ENCODE measurements at places on chromosomes 16 and 17. TPM values are rescaled to one million over a fixed set of nuclear protein-coding genes. Genes with fewer than 3 reads are reported as not detected.

GRCh38 chr16:89502081-89502843 lies 5.9 kb upstream of the SPG7 start:
- H3K36me3 ChIP-seq, result no peaks in the 10 kb centered on the region
- DNase-seq, result no peak
- H3K27ac ChIP-seq, result no peak overlapping the region
- H3K4me1 ChIP-seq, result peaks cover 23% of the 10 kb centered on the region
- no peaks in the 10 kb centered on the region for H3K27me3 ChIP-seq

DNA sequence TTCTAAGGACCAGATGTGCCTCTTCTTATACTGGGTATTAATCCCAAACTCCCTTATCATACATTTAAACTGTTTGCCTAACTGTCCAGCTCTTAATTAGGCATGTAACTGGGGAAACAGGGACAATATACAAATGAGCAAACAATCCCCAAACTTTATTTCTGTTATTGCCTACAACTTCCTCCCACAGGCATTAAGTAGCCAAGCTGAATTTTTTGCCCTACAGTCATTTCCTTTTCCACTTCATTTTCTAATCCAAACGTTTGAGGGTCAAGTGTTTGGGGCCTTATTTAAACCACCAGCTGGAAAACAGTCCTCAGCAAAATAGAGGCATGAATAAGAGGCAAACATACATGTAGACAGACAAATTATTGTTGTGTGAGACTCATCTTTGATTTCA lies 77.4 kb upstream of the CCL2 start:
- peak overlapping the region; percentile 38 for H3K27ac ChIP-seq
- no peaks in the 10 kb centered on the region for H3K36me3 ChIP-seq
- no peak for DNase-seq

DNA sequence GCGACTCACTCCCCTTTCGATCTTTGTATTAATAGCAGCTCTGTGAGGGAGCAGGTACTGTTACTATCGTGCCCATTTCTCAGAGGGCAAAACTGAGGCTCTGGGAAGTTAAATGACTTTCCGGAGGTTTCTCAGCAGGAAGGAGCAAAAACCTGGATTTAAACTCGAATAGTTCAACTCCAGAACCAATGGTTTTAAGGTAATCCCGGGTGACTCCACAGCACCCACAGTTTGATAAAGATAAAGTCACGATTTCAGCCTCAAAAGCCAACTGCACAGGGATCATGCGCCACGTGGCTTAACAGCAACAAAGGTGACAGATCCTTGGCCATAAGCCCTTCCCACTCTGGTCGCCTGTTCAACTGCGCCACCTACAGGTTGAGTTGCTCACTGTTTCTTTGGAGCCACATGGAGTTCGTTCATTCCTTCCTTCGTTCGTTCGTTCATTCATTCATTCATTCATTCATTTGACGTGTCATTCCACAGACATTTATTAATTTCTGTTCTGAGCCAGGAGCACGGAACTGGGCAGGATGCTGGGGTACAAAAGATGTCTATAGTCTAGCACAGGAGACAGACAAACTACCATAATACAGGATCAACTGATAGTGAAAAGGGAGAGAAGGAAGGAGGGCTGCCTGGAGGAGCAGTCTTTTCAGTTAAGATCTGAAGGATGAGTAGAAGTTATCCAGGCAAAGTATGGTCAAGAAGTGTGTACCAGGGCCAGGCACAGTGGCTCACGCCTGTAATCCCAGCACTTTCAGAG lies 134.8 kb downstream of the HS3ST2 start:
- H3K4me1 ChIP-seq, result peaks cover 8% of the 10 kb centered on the region
- H3K36me3 ChIP-seq, result no peaks in the 10 kb centered on the region
- no peak overlapping the region for H3K27ac ChIP-seq

- DNase-seq, result no peak
- H3K27ac ChIP-seq, result no peak overlapping the region
- no peaks in the 10 kb centered on the region for H3K27me3 ChIP-seq
- peaks cover 25% of the 10 kb centered on the region for H3K36me3 ChIP-seq
Measured at GRCh38 chr17:58341861-58342475, 10.0 kb downstream of the SUPT4H1 start.

DNA sequence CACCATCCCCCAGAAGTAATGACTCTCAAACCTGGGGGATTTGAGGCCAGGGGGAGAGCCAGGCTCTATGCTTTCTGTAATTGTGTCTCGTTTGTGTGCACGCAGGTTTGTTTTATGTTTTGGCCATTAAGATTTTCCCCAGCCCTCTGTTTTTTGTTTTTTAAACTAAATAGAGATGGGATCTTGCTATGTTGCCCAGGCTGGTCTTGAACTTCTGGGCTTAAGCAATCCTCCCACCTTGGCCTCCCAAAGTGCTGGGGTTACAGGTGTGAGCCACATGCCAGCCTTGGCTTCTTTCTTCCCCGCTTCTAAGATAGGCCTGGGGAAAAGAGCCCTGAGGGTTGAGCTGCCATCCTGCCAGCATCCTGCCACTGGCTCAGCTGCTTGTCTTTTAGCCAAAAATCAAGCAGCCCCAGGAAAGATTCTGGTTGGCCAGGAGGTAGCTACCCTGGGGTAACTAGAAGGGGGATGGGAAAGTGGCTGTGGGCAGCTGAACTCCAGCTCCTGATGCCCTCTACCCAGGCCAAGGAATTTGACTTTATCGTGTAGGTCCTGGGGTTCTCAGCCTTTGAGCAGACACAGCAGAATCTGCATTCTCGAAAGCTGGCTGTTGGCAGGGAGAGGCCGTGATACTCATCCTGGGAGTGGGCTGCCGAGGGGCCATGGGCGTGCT lies 18.4 kb downstream of the KDM8 start:
- H3K27me3 ChIP-seq, result no peaks in the 10 kb centered on the region
- H3K36me3 ChIP-seq, result no peaks in the 10 kb centered on the region
- peak overlapping the region; percentile 71 for H3K27ac ChIP-seq
- H3K4me3 ChIP-seq, result no peak overlapping the region
- no peaks in the 10 kb centered on the region for H3K4me1 ChIP-seq

GRCh38 chr17:61575352-61575975 lies 15.6 kb downstream of the NACA2 start:
- DNase-seq, result no peak
- no peaks in the 10 kb centered on the region for H3K36me3 ChIP-seq
- H3K27me3 ChIP-seq, result no peaks in the 10 kb centered on the region
- H3K27ac ChIP-seq, result no peak overlapping the region
- H3K4me3 ChIP-seq, result no peak overlapping the region

GRCh38 chr16:23690771-23691482 lies 12.2 kb downstream of the PLK1 start:
- no peak overlapping the region for H3K27ac ChIP-seq
- no peaks in the 10 kb centered on the region for H3K36me3 ChIP-seq
- no peaks in the 10 kb centered on the region for H3K27me3 ChIP-seq
- no peaks in the 10 kb centered on the region for H3K4me1 ChIP-seq
- no peak for DNase-seq

DNA sequence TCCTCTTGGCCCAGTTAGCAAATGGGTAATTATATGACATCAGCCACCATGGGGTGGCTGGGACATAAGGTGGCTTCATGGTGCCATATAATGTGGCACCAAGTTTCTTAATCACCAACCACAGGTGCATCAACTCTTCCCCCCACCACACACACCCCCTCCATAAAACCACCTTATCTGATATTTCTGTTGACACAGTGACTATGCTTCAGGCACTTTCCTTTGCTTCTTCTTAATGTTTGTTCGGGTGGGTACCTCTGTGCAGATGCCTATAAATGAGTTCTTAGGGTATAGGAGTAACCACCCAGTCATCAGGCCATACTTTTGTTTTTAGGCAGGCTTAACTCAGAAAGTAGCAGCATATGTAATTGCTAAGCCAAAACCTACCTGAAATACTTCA lies 29.5 kb downstream of the RNF43 start:
- no peak overlapping the region for H3K27ac ChIP-seq
- no peaks in the 10 kb centered on the region for H3K27me3 ChIP-seq
- H3K36me3 ChIP-seq, result no peaks in the 10 kb centered on the region
- no peak overlapping the region for H3K4me3 ChIP-seq
- no peak for DNase-seq
- peaks cover 13% of the 10 kb centered on the region for H3K4me1 ChIP-seq

- no peak overlapping the region for H3K27ac ChIP-seq
- H3K4me1 ChIP-seq, result no peaks in the 10 kb centered on the region
- no peak overlapping the region for H3K4me3 ChIP-seq
Measured at GRCh38 chr17:1498869-1499268, 6.4 kb upstream of the MYO1C start.

DNA sequence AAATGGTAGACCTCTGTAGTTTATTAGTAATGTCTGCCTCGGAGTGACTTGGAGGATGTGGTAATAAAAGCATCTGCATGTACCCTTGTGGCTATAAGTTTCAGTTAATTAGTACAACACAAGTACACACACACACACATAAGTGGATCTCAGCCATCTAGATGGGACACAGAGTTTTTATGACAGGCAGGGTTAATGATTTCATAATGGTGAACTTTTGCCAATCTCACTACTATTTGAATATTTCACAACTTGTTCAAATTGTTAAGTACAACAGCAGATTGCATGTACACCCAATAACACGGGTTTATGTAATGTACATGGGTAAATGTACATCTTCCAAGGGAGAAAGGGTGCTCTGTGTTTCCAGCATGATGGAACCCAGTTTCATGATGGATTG lies 511.3 kb upstream of the HSBP1 start:
- H3K27me3 ChIP-seq, result no peaks in the 10 kb centered on the region
- H3K4me3 ChIP-seq, result no peak overlapping the region
- no peak for DNase-seq

- no peaks in the 10 kb centered on the region for H3K36me3 ChIP-seq
- DNase-seq, result no peak
- no peak overlapping the region for H3K4me3 ChIP-seq
- no peak overlapping the region for H3K27ac ChIP-seq
Measured at GRCh38 chr16:66911112-66911511, 7.6 kb downstream of the CDH16 start.

GRCh38 chr17:77512062-77512946 lies 371.5 kb downstream of the SEC14L1 start:
- DNase-seq, result no peak
- no peak overlapping the region for H3K27ac ChIP-seq
- no peaks in the 10 kb centered on the region for H3K4me1 ChIP-seq
- no peaks in the 10 kb centered on the region for H3K27me3 ChIP-seq
- H3K4me3 ChIP-seq, result no peak overlapping the region

- no peaks in the 10 kb centered on the region for H3K36me3 ChIP-seq
- no peak for DNase-seq
- H3K27me3 ChIP-seq, result no peaks in the 10 kb centered on the region
- H3K27ac ChIP-seq, result no peak overlapping the region
Measured at GRCh38 chr17:17989081-17989480, 16.4 kb downstream of the DRC3 start.

Gene CDH8
- total RNA-seq, result not detected

Gene MYH4
- total RNA-seq, result not detected

Gene MT3
- 26.7 TPM for total RNA-seq

Gene SMIM5
- total RNA-seq, result 1.1 TPM

Gene MYH1
- total RNA-seq, result not detected

Gene SOST
- total RNA-seq, result not detected

Gene FSCN2
- 1.5 TPM for total RNA-seq

Data from adrenal gland (tissue), 19 donors.